ENCODE measurements at places on chromosomes 16 and 17. TPM values are rescaled to one million over a fixed set of nuclear protein-coding genes. Genes with fewer than 3 reads are reported as not detected.

HOXB7 gene
- total RNA-seq, result 1.1 TPM

DNA sequence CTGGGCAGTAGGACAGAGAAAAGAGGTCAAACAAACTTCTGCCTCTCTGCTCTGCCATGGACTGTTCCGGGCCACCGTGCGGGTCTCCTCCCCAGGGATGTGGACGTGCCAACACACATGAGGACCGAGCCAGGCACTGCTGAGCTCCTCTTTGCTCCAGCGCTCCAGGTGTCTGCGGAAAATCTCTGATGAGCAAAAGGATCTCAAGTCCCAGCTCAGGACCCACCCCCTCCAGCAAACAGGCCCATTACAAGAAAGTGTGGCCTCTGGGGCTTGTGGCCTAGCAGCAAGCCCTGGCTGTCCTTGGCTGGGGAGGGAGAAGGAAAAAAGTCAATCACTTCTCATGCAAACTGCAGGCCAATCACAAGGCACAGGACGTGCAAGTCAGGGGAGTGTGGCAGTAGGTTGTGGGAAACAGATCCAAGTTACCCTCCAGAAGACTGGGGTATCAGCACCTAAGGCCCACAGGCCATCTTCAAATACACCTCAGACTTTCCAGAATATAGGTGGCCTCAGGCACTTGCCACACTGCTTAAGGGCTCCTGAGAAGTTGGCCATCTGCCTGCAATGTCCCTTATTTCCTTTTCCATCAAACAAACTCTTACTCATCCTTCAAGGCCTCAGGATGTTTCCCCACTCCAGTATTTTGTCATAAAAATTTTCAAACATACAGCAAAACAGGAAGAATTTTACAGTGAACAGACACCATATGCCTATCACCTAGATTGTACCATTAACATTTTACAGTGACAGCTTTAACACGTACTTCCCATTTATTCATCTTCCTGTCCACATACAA lies 36.0 kb upstream of the SREBF1 start:
- DNase-seq, result no peak

RAB26 gene
- 1.8 TPM for total RNA-seq

NPIPA8 gene
- total RNA-seq, result 5.4 TPM

ZBTB4 gene
- total RNA-seq, result 44.6 TPM

DNA sequence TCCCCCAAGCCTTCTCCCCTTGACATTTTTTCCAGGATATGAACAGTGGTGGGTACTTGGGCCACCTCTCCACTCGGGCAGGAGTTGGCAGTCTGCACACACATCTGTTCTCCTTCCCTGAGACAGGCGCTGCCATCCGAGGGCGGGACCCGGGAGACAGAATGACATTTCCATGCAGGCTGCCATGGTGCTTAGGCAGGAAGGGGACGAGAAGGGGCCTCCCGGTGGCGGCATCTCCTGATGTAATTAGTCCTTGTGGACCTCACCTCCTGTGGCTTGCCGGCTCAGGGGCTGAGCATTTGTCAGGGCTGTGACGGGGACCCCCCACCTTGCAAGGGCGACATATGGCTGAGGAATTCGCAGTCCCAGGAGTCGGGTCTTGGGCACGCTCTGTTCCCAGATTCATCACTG lies 197.2 kb downstream of the FOXL1 start:
- DNase-seq, result peak; percentile 47

- peak; percentile 66 for DNase-seq
These were observed 56.1 kb downstream of the B9D1 start for GRCh38 chr17:19306160-19307111.

NRN1L gene
- total RNA-seq, result not detected

DNA sequence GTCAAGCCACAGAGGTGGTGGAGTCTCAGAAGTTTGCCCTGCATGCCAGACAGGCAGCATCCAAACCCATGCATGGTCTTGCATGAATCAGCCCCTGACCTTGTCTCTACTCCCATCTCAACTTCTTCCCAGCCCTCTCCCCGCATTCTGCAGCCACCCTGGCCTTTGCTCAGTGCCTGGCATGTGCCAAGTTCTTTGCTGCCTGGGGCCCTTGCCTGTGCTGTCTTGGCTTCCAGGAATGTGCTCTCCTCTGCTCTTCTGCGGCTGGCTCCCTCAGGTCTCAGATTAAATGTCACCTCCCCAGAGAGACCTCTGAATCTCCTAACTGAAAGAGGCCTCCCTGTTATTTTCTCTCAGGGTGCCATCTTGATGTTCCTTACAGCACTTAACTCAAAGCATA lies 17.6 kb downstream of the DRC3 start:
- no peak for DNase-seq

DNA sequence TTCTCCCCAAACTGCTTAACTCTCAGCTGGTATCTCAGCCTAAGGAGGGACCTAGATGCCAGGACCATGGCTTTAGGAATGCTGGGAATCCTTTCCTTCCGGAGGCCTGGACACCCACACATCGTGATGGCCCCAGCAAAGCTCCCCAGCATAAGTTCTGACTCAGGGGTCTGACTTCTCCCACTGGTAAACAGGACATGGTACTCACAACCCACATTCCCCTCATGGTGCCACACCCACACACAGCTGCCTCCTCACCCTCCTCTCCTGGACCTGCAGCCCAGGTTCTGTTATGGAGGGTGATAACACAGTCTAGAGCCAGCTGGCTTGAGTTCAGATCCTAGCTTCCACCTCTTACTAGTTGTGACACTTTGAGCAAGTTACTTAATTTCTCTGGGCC lies 719 bp upstream of the RNF227 start:
- no peak for DNase-seq

C17orf78 gene
- total RNA-seq, result not detected

DNA sequence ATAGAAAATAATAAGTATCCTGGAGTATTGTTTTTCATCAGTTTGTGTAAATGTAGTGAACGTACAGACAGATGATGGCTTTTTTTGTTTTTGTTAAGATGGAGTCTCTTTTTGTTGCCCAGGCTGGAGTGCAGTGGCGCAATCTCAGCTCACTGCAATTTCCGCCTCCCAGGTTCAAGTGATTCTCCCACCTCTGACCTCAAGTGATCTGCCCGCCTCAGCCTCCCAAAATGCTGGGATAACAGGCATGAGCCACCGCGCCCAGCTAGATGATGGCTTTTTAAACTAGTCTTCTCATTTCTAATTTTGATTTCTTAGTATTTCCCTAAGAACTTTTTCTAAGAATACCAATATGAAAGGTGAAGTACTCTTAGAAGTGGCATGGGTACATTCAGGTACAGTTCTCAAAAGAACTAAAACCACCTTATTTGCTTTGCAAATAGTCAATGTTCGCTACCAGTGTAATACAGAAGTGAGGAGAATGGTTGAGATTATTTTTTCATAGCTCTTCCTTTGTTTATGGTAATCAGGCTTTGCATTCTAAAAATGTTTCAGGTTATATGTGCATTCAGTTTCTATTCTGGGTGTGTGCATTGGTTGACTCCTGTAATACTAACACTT lies 34.2 kb downstream of the TTC19 start:
- no peak for DNase-seq

DNA sequence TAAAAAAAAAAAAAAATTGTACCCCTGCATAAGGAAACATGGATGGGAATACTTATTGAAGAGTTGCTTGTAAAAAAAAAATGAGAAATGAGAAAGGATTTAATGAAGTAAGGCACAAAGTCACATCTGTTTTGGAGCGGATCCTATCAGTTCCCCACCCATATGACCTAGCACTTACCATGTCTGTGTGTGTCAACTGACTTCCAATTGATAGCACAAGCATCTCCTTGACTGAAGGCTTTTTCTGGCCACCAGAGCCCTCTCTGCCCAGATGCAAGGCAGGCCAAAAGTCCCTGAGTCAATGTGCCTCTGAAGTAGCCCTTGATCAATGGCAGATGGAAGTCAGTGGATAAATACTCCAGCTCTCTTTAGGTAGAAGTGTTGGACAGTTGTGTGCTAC lies 13.4 kb upstream of the NLK start:
- DNase-seq, result no peak

TAF15 gene
- 85.9 TPM for total RNA-seq

P2RX5 gene
- total RNA-seq, result 0.49 TPM

- peak; percentile 60 for DNase-seq
These were observed 14.7 kb upstream of the MYO15B start for GRCh38 chr17:75572713-75573539.

DNA sequence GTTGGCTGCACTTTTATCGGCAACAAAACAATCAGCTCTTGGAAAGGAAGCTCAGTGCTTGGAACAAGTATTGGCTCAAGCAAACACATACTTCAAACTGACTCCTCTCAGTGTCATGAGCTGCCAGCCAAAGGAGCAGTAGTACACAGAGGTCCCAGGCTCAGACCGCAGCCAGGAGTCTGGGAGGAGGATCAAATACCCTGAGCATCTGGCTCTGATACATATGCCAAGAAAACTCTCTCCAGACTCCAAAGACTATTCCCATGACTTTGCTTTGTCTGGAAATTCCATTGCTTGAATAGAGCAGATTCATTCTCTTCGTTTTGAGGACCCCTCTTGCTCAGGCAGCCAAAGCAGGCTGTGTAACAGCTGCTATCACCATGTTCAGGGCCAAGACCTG lies 501.6 kb upstream of the PSMD7 start:
- DNase-seq, result peak; percentile 86

GRCh38 chr17:74520790-74521480 lies 10.3 kb downstream of the CD300LB start:
- no peak for DNase-seq

GRCh38 chr17:44865931-44866330 lies 18.2 kb downstream of the HIGD1B start:
- no peak for DNase-seq

FOXF1 gene
- total RNA-seq, result 74.2 TPM

- no peak for DNase-seq
These were observed 200.6 kb upstream of the CIBAR2 start for GRCh38 chr16:85312642-85313525.

DNA sequence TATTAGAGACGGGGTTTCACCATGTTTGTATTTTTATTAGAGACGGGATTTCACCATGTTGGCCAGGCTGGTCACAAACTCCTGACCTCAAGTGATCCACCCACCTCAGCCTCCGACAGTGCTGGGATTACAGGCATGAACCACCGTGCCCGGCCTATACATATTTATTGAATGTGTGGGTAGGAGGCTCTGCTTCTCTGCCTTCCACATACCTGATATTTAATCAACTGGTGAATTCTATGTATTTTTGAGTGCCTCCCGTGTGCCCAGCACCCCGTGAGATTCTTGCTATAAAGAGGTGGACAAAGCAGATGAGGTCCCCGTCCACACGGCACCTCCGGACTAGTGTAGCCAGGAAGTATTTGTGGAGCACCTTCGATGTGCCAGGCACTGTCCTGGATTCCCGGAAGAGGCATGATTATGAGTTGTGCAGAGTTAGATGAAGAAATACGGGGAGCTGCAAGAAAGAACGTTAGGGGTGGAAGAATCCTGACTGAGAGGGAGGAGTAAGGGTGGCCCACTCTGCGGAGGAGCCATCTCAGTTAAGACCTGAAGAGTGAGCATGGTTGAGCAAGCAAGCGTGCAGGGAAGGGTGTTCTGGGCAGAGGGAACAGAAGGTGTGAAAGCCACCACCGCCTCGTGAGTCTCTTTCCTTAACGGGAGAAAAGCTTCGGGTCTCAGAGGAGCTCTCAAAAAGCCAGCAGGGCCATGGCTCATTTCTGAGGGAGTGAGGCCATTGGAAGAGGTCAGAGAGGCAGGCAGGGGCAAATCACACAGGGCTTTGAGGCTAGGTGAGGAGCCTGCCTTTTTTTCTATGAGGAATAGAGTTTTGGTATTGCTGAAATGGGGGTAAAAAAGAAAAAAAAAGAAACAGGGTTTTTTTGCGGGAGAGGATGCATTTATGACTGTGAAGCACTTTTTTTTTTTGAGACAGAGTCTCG lies 21.2 kb downstream of the CRISPLD2 start:
- DNase-seq, result no peak

DNA sequence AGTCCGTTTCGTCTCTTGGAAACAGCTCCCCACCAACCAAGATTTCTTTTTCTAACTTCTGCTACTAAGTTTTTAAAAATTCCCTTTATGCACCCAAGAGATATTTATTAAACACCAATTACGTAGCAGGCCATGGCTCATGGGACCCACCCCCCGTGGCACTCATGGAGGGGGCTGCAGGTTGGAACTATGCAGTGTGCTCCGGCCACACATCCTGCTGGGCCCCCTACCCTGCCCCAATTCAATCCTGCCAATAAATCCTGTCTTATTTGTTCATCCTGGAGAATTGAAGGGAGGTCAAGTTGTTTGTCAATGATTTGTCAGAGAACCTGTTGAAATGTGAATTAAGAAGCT lies 48.2 kb downstream of the IL21R start:
- DNase-seq, result no peak

ZNF785 gene
- total RNA-seq, result 19.9 TPM

GRCh38 chr17:42833767-42834422 lies 698 bp downstream of the PSME3 start:
- no peak for DNase-seq

- DNase-seq, result no peak
These were observed 26.8 kb upstream of the PMFBP1 start for GRCh38 chr16:72198771-72199201.
